ENCODE measurements at places on chromosomes 1 and 21.

GRCh38 chr1:3536420-3537195 lies 74.7 kb downstream of the MEGF6 start:
- no peak for DNase-seq

- DNase-seq: no peak
Measured at GRCh38 chr1:232137066-232137465, 492.9 kb downstream of the SIPA1L2 start.

- DNase-seq: no peak
Measured at GRCh38 chr21:34968414-34969333, 80.4 kb downstream of the RUNX1 start.

- no peak for DNase-seq
Measured at GRCh38 chr21:35361988-35362387, 312.9 kb upstream of the RUNX1 start.

GRCh38 chr1:176949033-176949662 lies 215.4 kb downstream of the ASTN1 start:
- peak; percentile 49 for DNase-seq

GRCh38 chr1:211951856-211952255 lies 83.5 kb downstream of the INTS7 start:
- DNase-seq: no peak

GRCh38 chr1:27571439-27572018 lies 32.4 kb downstream of the AHDC1 start:
- peak; percentile 56 for DNase-seq

- no peak for DNase-seq
Measured at GRCh38 chr1:66436378-66437135, 97.4 kb upstream of the SGIP1 start.

- no peak for DNase-seq
Measured at GRCh38 chr21:14995226-14995625, 69.6 kb downstream of the NRIP1 start.

DNA sequence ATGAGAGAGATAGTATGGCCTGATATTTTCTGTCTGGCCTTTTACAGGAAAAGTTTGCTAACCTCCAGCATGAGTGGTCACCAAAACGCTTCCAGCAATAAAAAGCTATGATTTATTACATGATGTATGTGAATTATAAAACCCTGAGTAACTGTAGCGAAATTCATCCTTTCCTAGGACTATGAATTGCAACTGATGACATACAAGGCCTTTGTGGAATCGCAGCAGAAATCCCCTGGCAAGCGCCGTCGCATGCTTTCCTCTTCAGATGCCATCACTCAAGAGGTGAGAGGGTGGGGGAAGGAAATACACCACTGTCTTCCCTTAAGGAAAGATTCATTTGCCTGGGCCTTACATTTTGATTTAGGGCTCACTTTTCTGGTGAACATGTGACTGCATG lies 117.9 kb downstream of the MACF1 start:
- no peak for DNase-seq

DNA sequence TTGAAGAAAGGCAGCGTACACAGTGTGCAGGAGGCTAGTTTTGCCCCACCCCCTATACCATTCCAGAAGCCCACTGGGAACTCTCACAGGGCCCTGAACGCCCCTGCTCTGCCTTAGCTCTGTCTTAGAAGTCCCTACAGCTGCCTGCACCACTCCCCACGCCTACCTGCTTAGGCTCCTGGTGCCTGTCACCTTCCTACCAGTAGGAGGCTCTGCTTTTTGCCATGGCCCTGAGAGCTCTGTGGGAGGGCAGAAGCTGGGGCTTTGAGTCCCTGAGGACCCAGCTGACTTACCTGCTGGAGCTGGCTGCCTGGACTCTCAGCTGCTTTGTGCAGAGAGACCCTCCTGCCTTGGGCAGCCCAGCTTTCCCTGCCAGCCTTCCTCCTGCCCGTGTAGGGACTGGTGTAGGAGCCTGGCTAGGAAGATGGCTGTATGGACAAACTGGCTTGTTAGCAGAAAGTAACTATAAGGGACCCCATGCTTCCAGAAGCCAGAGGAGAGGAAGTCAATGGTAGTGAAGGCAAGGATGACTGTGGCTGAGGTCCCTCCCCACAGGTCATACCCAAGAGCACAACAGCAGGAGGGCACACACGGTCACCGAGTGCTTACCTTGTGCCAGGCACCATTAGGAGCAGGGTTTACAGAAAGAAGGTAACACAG lies 9.8 kb upstream of the CELSR2 start:
- no peak for DNase-seq

DNA sequence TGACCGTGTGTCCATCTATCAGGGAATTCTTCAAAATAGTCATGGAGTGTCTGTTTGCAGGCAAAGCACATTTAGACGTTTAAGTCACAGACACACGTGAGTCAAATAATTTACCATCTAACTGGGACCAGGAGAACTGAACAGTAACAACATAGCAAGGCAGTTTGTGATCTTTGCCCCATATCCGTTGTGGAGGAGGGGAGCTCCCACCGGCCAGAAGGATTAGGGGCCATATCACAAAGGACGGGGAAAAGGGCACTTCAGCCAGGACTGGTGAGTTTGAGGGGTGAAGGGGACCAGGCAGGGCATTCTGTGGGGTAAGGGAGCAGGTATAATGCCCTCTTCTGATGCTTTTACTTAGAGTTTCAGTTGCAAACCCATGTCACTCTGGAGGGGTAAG lies 22.9 kb downstream of the ELAPOR1 start:
- no peak for DNase-seq

DNA sequence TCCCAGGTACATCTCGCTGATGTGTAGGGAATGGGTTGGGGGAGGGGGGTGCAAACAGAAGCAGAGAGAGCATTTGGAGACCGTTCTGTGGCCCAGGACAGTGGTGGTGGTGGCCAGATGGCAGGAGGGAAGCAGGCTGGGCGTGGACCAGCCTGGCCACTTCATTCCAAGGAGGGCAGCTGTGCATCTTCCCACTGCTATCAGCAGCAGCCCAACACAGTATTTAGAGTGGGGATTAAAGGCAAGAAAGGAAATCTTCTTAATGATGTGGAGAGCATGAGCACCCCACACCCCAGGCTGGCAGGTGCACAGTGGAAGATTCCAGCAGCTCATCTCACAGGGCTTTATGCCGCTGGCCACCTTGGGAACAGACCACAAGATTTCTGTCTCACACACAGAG lies 198.7 kb downstream of the NPHP4 start:
- no peak for DNase-seq

DNA sequence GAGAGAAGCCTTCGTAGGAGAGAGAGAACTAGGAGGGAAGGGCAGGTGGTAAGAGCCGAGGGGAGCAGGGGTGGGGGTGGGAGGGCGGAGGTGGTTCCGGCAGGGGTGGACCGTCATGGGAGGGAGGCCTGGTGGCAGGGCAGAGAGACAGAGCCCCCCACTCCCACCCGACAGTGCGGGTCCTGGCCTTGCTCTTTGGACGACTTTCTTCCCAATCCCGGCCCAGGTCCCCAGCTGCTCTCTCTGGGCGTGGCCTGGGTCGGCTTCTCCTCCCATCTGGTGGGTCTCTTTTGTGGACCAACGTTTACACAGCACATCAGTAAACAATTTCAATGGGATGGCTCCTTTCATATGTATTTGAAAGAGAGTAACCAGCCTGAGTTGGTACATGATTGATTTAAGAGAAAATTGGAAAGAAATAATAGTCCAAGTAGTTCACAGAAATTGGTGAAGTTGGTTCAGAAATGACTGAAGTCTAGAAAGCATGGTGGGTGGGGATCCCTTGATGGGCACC lies 56.9 kb downstream of the LDLRAD2 start:
- DNase-seq: no peak

GRCh38 chr1:77783141-77783540 lies 3.7 kb downstream of the MIGA1 start:
- no peak for DNase-seq

DNA sequence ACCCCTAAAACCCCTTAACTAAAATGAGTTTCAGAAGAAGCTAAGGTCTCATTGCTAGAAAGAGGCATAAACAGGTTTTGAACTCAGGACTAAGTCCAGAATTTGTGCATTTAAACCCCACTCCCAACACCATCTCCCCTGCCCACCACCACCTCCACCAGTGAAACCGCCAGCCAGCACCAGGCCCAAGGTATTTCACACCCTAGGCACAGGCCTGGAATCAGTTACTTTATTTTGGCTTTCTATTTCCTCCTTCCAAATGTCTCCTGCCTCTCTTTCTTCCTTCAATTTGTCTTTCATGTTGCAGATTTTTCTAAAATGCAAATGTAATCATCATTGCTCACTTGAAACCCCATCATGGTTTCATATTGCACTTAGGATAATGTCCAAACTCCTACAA lies 1.9 kb upstream of the IPO13 start:
- DNase-seq: no peak

DNA sequence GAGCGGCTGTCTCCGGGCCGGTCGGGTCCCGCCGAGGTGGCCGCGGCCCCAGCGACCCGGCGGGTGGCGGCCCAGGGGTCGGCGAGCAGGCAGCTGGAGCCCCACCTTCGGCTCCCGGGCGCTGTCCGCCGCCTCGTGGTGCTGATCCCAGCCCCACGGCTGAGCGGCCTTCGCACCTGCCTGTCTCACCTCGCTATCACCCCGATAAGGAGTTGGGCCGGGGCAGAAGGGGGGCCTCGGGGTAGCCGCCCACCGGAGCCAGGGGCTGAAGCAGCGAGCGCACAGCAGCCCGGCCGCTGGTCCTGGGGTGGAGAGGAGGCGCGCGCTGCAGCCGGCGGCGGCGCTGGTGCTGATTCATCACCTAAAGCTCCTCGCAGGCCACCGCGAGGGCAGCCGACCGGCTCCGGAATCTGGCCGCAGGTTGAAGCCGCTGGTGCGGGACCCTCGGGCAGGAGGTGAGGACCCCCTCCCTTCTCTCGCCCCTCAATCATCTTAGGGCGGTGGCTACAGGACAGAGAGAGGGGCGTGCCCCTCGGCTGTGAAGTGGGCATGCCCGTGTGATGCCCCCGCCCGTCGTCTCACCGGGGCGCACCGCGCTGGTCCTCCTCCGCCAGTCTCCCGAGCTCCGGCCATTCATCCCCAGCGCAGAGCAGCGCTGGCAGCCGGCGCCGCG lies 575 bp downstream of the TRIM67 start:
- DNase-seq: peak; percentile 92

DNA sequence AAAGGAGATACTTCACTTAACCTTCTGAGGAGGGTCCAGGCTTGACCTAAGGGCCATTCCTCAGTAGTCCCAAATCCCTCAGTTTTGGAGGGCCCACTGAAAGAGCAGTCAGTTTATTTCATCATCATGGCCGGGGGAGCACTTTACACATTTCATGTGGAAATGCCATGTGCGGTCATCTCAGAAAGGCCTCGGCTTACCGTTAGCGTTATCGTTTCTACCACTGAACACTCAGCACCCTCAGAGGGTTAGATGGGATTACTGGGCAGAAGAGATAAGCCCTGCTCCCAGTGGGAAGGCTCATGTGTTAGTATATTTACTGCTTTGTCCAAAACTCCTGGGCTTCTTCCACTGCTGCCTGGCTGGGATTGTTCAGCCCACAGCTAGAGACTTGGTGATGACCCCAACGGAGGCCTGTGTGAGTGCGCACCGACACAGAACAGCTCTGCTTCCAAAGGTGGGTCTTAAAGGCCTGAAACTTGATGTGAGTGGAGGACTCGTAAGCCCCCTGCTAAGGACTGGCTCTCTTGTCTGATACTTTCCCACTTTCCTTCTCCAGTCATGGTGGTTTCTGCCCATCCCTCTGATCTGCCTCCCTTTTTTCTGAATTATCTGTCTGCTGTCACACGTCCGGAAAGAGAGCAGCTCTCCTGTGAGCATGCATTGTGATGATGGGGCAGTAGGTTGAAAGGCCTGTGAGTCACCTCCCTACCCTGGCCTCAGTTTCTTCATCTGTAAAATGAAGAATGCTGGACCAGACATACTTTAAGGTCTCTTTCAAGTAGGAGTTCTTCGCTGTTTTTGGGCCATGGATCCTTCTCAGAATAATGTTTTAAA lies 284.5 kb downstream of the ASTN1 start:
- DNase-seq: no peak

DNA sequence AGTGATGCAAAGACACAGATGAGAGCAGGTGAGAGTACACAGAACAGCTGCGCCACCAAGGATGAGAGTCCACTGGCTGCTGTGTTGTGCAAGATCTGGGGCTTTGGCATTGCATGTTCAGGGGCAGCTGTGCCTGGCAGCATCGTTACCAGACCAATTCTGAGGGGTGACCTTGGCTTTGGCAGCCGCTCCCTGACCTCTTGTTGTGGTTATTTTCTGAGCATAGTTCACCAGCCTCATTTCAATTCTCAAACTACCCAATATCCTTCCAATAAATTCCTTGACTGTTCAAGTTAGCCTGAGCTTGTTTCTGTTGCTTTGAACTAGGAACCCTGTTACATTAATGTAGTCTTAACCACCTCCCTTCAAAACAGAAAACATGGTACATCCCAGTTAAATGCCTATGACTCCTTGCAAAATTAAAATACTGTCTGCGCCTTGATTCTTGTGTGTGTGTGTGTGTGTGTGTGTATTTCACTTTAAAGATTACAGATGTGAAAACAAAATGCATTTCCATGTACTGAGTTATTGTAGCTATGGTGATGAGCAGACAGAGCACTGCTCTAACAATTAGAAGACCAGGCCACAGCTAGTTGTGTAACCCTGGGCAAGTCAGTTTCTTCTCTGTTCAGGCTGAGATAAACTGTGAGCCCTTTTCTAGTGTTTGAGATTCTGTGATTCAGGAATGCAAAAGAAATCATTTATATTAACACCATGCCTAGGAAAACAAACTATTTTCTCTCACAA lies 106.3 kb upstream of the GUCA2B start:
- DNase-seq: peak; percentile 59

GRCh38 chr1:40312238-40313205 lies 4.6 kb downstream of the COL9A2 start:
- DNase-seq: no peak

DNA sequence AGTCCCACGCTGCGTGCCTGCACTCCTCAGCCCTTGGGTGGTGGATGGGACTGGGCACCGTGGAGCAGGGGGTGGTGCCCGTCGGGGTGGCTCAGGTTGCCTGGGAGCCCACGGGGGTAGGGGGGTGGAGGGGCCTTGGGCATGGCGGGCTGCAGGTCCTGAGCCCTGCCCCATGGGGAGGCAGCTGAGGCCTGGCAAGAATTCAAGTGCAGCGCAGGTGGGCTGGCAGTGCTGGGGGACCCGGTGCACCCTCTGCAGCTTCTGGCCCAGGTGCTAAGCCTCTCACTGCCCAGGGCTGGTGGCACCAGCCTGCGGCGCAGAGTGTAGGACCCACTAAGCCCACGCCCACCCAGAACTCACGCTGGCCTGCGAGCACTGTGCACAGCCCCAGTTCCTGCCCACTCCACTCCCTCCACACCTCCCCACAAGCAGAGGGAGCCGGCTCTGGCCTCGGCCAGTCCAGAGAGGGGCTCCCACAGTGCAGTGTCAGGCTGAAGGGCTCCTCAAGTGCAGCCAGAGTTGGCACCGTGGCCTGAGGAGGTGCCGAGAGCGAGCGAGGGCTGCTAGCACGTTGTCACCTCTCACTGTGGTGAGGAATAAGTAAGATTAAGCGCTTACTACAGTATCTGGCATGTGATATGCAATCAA lies 12.8 kb downstream of the TNNI3K start:
- no peak for DNase-seq

All from retina (tissue), 1 donor.